CD4-positive, alpha-beta memory T cell (primary cell): ENCODE measurements at places on chromosomes 13 and 19. TPM values are rescaled to one million over a fixed set of nuclear protein-coding genes. Genes with fewer than 3 reads are reported as not detected.

NLRP4 gene
- not detected for polyA plus RNA-seq

RNF225 gene
- not detected for polyA plus RNA-seq

TEX26 gene
- not detected for polyA plus RNA-seq

COLGALT1 gene
- polyA plus RNA-seq, result 14.1 TPM

ZNF729 gene
- polyA plus RNA-seq, result not detected

CGB2 gene
- polyA plus RNA-seq, result not detected

PROZ gene
- not detected for polyA plus RNA-seq

PDX1 gene
- polyA plus RNA-seq, result not detected

GJB2 gene
- not detected for polyA plus RNA-seq

- peak; percentile 63 for DNase-seq
Observed at GRCh38 chr19:13172346-13173138, 22.3 kb downstream of the IER2 start.

- no peak for DNase-seq
Observed at GRCh38 chr13:39370554-39370953, 232.4 kb downstream of the LHFPL6 start.

- no peak for DNase-seq
Observed at GRCh38 chr13:57857945-57858344, 226.4 kb downstream of the PCDH17 start.

DNA sequence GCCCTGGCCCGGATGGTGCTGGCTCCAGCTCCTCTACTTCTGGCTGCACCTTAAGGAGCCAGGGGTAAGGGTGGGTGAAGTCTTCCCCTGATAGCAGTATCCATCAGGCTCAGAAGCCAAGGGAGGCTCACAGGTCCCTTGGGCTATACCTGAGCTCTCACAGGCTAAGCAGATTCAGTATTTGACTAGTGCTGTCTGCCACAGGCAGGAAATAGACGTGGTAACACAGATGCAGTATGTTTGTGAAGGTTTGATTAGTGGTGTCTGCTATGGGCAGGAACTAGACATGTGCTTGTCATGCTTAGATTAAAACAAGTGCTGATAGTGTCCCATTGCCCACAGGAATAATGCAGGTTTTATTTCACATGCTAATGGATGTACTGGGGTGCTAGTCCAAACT is 4.0 kb downstream of the SYT5 start:
- no peak for DNase-seq

DNA sequence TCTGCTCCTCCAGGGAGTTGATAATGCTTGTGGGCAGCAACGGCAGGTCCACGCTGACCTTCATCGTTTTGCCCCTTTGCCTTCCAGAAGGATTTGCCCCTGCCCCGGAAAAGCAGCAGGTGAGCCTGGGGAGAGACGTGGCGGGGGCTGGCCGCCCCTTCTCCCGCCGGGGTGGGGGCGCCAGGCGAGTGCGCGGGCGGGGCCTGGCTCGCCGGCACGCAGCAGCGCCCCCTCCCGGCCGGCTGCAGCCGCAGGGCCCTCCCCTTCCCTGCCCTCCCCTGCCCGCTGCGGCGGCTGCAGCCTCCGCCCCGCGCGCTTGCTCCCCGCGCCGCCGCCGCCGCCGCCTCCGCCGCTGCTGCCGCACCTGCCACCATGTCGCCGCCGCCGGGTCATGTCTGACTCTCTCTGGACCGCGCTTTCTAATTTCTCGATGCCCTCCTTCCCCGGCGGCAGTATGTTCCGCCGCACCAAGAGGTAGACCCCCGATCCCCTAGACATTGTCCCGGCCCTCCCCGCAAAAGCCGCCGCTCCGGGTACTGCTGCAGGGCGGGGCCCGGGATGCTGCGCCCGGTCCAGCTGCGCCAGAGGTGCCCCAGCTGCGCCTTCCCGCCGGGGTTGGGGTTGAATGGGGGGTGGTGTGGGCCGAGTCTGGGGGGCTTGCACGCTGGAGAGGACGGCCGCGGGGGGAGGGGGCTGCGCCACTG is at the start of gene MAST1:
TSS of gene MAST1 (plus strand) at position 334 of the 704 bp plus-strand sequence. CDS start at position 392, 58 bp downstream.
- peak; percentile 42 for DNase-seq

DNA sequence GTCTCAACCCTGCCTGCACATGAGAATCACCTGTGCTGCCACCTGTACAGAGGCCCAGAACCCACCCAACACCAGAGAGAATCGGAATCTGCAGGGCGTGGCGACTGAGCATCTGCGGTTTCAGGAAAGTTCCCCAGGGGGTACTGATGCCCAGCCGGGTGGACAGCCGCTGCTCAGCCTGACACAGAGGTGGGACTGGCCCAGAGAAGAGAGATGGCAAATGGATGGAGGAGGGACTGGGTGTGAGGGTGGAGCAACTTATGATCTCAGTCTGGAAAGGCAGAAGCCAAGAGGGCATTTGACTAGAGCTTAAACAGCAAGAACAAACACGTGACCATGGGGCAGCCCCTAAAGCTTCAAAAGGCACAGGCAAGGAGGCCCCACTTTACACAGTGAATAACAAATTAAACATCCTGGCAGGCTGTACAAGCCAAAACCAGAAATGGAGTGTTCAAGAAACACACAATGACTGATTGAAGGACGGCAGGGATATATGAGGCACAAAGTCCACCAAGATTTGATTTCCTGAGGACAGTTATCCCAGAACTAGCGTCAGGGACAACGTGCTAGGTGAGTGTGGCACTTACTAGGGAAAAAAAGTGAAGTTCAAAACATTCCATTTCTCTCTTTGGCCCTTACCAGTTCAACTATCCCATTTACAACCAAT is 3.1 kb downstream of the RANBP3 start:
- no peak for DNase-seq

- no peak for DNase-seq
Observed at GRCh38 chr13:20217168-20217567, 15.0 kb downstream of the GJB6 start.

DNA sequence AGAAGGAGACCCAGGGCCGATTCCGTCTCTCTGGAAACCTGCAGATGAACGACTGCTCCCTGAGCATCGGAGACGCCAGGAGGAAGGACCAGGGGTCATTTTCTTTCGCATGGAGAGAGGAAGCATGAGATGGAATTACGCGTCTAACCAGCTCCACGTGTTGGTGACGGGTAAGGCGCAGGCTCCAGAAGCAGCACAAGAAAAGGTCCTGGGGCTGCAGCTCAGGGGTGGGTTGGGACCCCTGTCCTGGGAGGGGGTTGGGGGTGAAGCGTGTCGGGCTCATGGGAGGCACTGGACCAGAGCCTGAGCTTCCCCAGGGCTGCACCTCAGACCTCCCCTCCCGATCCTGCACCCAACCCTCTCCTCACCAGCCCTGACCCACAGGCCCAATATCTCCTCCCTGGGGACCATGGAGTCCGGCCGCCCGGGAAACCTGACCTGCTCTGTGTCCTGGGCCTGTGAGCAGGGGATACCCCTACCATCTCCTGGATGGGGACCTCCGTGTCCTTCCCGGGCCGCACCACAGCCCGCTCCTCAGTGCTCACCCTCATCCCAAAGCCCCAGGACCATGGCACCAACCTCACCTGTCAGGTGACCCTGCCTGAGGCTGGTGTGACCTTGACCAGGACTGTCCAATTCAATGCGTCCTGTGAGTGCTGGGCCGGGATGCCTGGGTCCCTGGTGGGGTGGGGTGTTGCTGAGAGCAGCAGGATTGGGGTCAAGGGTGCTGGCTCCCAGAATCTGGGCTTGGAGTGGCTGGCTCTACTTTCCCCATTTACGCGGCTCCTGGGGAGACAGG is 39.6 kb upstream of the CD33 start:
- DNase-seq, result no peak

DNA sequence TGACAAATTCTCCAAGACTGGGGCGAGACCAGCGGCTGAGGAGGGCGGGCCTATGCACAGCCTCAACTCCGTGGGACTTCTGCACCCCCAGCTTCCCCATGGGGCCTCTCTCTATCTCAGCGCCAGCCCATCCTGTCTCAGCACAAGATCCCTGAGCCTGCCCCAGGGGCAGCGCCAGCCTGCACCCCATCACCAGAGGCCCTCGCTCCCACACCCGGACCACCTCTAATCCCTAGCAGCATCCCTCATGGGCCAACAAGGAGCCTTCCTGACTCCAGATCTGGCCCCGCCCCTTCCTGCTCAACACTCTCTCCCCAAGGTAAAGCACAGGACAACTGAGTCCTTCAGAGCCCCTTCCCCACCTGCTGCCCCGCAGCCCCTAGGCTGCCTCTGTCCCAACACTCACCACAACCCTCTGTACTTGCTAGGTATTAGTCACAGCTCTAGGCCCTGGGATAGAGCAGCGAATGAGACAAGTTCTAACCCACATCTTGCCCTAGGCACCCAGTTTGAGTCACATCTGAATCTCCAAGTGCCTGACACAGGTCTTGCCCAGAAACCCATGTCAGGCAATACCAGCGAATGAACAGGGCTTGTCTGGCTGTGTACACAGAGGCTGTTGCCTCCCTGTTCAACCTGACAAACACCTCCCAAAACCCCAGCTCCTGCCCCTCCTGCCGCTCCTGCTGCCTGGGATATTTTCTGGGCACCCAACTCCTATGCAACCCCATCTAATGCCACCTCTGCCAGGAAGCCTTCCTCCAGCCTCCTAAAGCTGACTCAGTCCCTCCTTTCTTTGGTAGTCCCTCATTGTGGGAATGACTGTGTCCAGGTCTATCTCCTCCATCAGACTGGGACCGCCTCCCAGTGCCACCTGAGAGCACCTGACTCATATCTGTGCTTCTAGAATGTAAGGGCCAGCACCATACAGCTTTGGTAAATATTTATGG is 18.6 kb downstream of the GRIK5 start:
- no peak for DNase-seq

DNA sequence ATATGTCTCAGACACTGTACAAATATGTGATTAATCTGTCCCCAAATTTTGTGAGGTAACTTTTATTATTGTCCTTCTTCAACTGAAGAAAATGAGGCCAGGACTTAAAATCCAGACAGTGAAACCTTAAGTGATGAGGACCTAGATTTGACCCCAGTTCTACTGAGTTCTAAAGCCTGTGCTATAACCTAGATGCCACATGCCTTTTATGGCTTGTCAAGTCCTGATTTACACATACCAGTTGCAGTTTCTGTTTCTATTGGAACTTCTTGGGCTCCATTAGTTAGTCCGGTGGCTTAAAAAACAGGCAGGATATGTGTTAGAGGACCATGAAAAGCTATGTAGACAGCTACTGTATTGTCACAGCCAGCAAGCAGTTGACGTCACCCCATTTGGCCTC is 436.5 kb upstream of the KLHL1 start:
- DNase-seq, result no peak

DNA sequence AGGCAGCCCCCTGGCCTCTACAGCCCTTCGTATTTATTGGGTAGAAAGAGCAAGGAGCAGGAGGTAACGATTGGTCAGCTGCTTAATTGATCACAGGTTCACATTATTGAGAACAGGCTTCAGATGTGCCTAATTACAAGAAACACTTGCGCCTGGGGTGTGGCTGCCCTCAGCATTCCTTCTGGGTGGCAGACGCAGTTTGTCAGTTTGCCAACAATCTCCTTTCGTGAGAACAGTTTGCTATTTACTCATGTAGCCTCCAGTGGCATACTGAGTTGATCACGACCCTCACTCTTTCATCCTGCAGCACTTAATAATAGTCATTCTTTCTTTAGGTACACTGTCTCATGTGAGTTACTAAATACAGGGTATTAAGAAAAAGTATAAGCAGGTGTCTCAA is 985.6 kb downstream of the SLITRK5 start:
- no peak for DNase-seq

GRCh38 chr13:94968040-94968756 is 255.9 kb upstream of the SOX21 start:
- DNase-seq, result no peak

- DNase-seq, result no peak
Observed at GRCh38 chr19:46067691-46068090, 26.9 kb upstream of the IGFL4 start.

GRCh38 chr13:49527123-49527522 is 31.4 kb downstream of the PHF11 start:
- no peak for DNase-seq

GRCh38 chr19:21098291-21098690 is 16.3 kb downstream of the ZNF714 start:
- DNase-seq, result no peak

DNA sequence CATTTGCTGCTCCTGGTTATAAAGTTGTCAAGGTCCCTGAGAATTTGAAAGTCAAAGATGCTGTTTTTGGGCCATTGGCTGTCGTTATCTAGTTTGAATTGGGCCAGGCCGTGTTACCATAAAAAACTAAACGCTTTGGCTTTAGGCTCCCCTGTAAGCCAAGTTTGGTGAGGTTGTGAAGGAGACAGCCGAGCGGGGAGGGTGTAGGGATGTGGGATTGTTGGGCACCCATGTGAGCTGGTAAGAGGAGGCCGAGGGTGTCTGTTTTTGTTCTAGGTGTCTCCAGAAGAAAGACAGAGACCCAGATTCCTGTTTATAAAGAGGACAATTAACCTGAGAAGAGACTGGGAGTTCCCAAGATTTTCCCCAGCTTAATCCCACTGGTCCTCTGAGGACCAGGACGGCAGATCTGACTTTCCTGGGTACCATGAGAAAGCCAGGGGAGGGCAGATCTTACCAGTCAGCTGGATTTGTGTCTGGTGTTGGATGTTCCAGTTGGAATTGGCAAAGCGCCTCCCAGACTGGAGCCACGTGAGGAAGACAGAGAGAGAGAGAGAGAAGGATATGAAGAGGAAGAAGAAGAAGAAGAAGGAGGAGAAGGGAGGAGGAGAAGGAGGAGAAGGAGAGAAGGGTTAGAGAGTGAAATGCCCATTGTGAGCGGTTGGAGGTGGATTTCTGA is 25.1 kb downstream of the TMEM255B start:
- no peak for DNase-seq

DNA sequence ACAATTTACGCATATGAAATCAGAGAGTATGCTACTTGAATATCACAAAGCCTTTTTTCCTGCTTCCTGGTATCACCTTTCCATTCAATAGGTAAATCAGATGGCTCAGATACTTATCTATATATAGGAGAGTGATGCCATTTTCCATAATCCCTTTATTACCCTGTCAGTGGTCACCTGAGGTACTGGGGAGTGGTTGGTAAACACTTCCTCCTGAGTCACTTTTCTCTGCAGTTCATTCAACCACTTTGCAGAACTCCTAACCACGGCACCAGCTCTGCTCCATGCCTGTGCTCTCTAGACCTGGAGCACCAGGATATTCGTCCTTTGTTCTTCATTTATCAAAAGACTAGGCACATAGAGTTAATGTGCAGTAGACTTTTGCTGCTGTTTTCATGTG is 748.5 kb upstream of the KLHL1 start:
- no peak for DNase-seq

- DNase-seq, result no peak
Observed at GRCh38 chr19:2027361-2027760, 11.8 kb upstream of the BTBD2 start.

DNA sequence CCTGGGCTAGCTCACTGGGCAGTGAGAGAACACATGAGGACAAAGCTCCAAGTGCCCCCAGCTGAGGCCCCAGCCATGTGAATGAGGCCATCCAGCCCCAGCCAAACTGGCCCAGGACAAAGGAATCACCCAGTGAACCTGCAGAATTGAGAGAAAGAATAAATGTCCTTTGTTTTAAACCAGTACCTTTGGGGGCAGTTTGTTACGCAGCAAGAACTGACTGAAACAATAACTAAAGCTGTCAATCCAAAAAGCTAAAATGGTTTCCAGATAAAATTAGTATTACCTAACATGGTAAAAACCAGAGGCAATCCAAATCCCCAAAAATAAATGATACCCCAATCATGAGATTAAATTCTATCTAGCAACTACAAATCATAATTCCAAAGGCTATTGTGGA is 69.6 kb downstream of the ZNF557 start:
- DNase-seq, result no peak

GRCh38 chr19:40280608-40281221 is 4.4 kb downstream of the AKT2 start:
- no peak for DNase-seq

GRCh38 chr19:33343859-33344572 is 29.5 kb upstream of the CEBPG start:
- DNase-seq, result no peak

GRCh38 chr13:24851546-24851945 is 87.6 kb downstream of the RNF17 start:
- no peak for DNase-seq
